ENCODE measurements at places on chromosomes 1 and 21.

- no peak overlapping the region for H3K4me3 ChIP-seq
- H3K27ac ChIP-seq = no peak overlapping the region
- DNase-seq = no peak
- no peaks in the 10 kb centered on the region for H3K36me3 ChIP-seq
- no peaks in the 10 kb centered on the region for H3K27me3 ChIP-seq
- no peaks in the 10 kb centered on the region for H3K4me1 ChIP-seq
Observed at GRCh38 chr21:35323947-35324346, 274.8 kb upstream of the RUNX1 start.

GRCh38 chr1:21045351-21045750 is 131.3 kb downstream of the EIF4G3 start:
- H3K27ac ChIP-seq = no peak overlapping the region
- no peaks in the 10 kb centered on the region for H3K36me3 ChIP-seq
- no peaks in the 10 kb centered on the region for H3K4me1 ChIP-seq
- H3K27me3 ChIP-seq = no peaks in the 10 kb centered on the region
- no peak for DNase-seq

DNA sequence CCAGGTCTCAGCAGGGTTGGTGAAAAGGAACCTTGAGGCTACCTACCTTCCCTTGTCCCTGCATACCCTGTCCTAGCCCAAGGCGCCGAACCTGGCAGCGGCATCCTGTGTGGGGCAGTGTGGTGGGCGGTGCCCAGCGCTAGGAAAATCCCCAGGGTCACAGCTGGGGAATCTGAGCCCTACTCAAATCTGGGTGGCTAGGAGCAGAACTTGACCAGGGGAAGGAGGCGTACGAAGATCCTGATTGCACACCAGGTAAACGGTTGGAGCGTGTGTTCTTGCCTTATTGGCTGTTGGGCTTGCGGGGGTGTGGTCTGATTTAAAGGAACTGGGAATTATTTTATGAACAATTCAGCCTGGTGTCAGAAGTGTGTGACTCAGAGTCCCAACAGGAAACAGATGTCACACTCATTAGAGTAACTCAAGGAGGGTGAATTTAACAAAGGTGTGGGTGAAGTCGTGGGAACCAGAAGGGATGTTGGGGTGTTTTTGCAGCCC is 118.6 kb downstream of the LRIG2 start:
- no peak for DNase-seq
- no peaks in the 10 kb centered on the region for H3K27me3 ChIP-seq
- H3K4me3 ChIP-seq = no peak overlapping the region
- H3K27ac ChIP-seq = no peak overlapping the region

GRCh38 chr1:221712776-221713431 is 29.0 kb downstream of the DUSP10 start:
- H3K36me3 ChIP-seq = no peaks in the 10 kb centered on the region
- no peak overlapping the region for H3K27ac ChIP-seq
- H3K4me1 ChIP-seq = peaks cover 13% of the 10 kb centered on the region

- no peaks in the 10 kb centered on the region for H3K36me3 ChIP-seq
- H3K4me1 ChIP-seq = no peaks in the 10 kb centered on the region
- no peaks in the 10 kb centered on the region for H3K27me3 ChIP-seq
- no peak overlapping the region for H3K27ac ChIP-seq
- DNase-seq = no peak
Observed at GRCh38 chr1:206833106-206833680, 32.2 kb upstream of the IL20 start.

GRCh38 chr1:194512345-194512744 is 1325.9 kb upstream of the B3GALT2 start:
- H3K27me3 ChIP-seq = no peaks in the 10 kb centered on the region
- no peaks in the 10 kb centered on the region for H3K4me1 ChIP-seq
- no peaks in the 10 kb centered on the region for H3K36me3 ChIP-seq
- H3K4me3 ChIP-seq = no peak overlapping the region
- no peak for DNase-seq

GRCh38 chr1:202710070-202711045 is at the start of gene SYT2:
Gene SYT2 (minus strand): TSS chr1:202710454. CDS start chr1:202605772, 104,682 bp downstream.
- DNase-seq = no peak
- H3K27me3 ChIP-seq = peaks cover 3% of the 10 kb centered on the region
- peak within 1 kb of the TSS; percentile 55 for H3K4me3 ChIP-seq
- H3K4me1 ChIP-seq = peaks cover 14% of the 10 kb centered on the region
- H3K36me3 ChIP-seq = no peaks in the 10 kb centered on the region

- peak overlapping the region; percentile 35 for H3K4me3 ChIP-seq
- H3K27me3 ChIP-seq = peaks cover 40% of the 10 kb centered on the region
- DNase-seq = no peak
Observed at GRCh38 chr1:200036619-200037270, 9.2 kb downstream of the NR5A2 start.

DNA sequence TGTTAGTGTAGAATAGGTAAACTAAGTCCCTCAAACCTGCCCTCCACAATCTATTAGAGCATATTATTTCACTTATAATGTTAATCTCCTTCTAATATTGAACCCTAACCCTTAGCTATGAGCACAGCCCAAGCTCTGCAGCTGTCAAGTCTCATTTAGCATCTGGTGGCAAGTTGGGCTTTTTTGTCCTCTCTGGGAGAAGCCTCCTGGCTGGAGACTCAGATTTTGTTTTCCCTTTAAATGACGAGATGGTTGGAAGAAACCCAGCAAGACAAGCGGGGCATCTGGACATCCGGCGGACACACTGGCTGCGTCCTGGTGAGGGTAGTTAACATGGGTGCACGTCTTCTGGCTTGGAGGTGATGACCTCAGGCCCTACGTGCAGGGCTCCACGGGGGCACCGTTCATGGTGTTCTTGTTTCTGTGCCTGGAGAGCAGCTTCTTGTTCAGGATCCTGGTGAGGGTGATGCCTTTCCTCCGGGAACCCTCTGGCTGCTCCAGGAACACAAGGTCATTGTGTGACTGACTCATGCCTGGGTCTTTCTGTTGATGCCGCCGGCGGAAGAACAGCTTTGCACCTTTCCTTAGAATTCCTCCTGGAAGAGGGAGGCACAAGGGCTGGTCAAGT is 9.7 kb upstream of the PRDM15 start:
- no peaks in the 10 kb centered on the region for H3K27me3 ChIP-seq
- H3K36me3 ChIP-seq = no peaks in the 10 kb centered on the region
- no peak for DNase-seq
- no peak overlapping the region for H3K4me3 ChIP-seq
- H3K27ac ChIP-seq = no peak overlapping the region

GRCh38 chr1:150970808-150971582 is 3.6 kb downstream of the CERS2 start:
- H3K4me1 ChIP-seq = peaks cover 18% of the 10 kb centered on the region
- H3K36me3 ChIP-seq = peaks cover 28% of the 10 kb centered on the region
- no peak overlapping the region for H3K27ac ChIP-seq
- H3K27me3 ChIP-seq = no peaks in the 10 kb centered on the region
- no peak for DNase-seq

DNA sequence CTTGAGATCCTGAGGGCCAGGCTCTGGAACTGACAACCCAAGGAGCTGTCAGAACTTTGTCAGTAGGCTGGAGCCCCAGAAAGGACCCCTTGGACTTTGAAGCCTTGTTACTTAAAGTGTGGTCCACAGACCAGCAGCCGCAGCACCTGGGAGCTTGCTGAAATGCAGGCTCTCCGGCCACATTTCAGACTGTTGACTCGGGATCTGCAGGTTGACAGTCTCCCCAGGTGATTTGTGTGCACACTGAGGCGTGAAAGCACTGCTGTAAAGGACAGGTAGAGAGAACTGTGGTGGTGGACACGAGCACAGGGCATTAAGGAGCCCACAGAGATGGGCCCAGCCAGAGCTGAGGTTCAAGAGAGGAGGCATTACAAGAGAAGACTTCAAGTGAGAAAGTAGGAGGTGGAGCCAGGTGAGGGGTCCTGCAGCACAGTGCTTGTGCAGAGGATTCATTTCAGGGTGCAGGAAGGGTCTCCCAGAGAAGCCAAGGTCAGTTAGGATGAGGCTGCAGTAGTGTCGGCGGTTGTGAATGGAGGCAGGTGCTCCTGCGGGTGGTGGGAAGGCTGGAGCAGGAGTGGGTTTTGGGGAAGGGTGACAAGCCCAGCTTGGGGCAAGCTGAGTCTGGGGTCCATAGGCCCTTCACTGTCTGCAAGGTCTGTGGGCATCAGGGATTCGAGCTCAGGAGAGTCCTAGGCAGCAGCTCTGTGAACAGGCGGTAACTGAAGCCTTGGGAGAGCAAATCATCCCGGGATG is 4.6 kb downstream of the HYI start:
- no peak for DNase-seq
- peaks cover 2% of the 10 kb centered on the region for H3K4me1 ChIP-seq
- H3K27me3 ChIP-seq = no peaks in the 10 kb centered on the region
- peaks cover 23% of the 10 kb centered on the region for H3K36me3 ChIP-seq
- no peak overlapping the region for H3K27ac ChIP-seq
- no peak overlapping the region for H3K4me3 ChIP-seq

- peaks cover 12% of the 10 kb centered on the region for H3K4me1 ChIP-seq
- DNase-seq = no peak
- H3K27ac ChIP-seq = no peak overlapping the region
- H3K27me3 ChIP-seq = no peaks in the 10 kb centered on the region
Observed at GRCh38 chr1:64476251-64476952, 6.5 kb downstream of the CACHD1 start.

DNA sequence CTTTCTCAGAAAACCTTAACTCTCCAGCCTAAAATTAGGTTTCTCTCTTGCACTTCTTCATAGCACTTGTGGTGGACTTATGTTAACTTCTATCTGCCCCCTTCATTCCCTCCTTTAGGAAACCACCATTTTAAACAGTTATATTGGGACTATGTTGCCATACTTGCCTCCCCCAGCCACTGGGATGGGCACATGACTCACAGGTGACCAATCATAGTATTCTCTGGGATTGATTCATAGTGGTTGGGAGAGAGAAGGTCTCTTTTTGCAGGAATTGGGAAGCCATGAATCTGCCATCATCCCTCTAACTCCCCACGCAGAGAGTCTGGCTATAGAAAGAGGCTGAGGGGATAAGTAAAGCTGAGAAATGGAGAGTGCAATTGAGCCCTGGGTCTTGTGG is 50.4 kb upstream of the NRDC start:
- DNase-seq = no peak
- H3K36me3 ChIP-seq = peaks cover 4% of the 10 kb centered on the region
- H3K4me1 ChIP-seq = no peaks in the 10 kb centered on the region
- no peaks in the 10 kb centered on the region for H3K27me3 ChIP-seq
- no peak overlapping the region for H3K27ac ChIP-seq

GRCh38 chr1:20216574-20216973 is 30.3 kb upstream of the PLA2G2C start:
- H3K36me3 ChIP-seq = no peaks in the 10 kb centered on the region
- no peak overlapping the region for H3K4me3 ChIP-seq
- H3K27me3 ChIP-seq = no peaks in the 10 kb centered on the region
- H3K27ac ChIP-seq = no peak overlapping the region

- no peaks in the 10 kb centered on the region for H3K27me3 ChIP-seq
- H3K36me3 ChIP-seq = no peaks in the 10 kb centered on the region
- H3K4me3 ChIP-seq = no peak overlapping the region
- H3K27ac ChIP-seq = no peak overlapping the region
- no peaks in the 10 kb centered on the region for H3K4me1 ChIP-seq
Observed at GRCh38 chr1:220031287-220031686, 15.0 kb downstream of the EPRS1 start.

DNA sequence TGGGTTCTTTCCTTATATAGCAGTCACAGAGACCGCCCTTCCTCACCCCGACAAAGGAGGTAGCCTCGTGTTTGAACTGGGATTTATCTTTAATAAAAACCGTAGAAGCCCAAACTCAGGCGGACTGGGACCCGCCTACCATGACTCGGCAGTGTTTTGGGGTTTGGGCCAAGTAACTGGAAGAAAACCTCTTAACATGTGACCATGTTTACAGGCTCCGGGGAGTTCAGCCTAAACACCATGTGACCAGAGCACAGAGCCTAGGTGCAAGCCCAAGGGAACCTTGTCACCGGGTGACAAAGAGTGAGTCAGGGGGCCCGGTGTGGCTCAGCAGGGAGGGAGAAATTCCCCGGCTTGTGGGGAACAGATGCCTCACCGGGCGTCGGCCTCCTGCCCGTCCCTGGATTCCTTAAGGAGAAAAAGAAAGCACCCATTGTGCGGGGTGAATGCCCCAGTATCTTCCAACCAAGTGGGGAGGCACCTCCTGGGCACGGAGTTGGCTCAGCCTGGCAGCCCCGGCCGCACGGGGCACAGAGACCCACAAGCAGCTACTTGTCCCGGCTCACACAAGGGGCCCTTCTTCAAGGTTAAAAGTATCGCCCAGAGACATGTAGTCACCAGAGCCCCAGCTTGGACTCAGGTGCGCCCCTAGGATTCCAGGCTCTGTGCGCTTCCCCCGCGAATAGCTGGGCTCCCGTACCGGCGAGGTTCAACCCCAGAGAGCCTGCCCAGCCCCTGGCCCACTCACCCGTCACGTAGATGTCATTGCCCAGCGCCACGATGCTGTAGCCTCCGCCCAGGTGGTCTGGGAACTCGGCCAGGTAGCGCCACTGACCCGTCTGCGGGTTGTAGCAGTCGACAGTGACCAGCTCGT is 1.4 kb downstream of the KLHL21 start:
- DNase-seq = no peak
- H3K4me3 ChIP-seq = peak overlapping the region; percentile 75
- H3K27ac ChIP-seq = no peak overlapping the region
- H3K4me1 ChIP-seq = no peaks in the 10 kb centered on the region
- H3K27me3 ChIP-seq = no peaks in the 10 kb centered on the region
- H3K36me3 ChIP-seq = peaks cover 18% of the 10 kb centered on the region
